Left ventricle myocardium inferior (tissue), 1 donor: ENCODE measurements at places on chromosomes 1 and 21.
A peak's percentile ranks its signal among the peaks of the same experiment; 100 is the strongest.

- DNase-seq, result no peak
These were observed 16.0 kb upstream of the SLC2A5 start for GRCh38 chr1:9085306-9085940.

DNA sequence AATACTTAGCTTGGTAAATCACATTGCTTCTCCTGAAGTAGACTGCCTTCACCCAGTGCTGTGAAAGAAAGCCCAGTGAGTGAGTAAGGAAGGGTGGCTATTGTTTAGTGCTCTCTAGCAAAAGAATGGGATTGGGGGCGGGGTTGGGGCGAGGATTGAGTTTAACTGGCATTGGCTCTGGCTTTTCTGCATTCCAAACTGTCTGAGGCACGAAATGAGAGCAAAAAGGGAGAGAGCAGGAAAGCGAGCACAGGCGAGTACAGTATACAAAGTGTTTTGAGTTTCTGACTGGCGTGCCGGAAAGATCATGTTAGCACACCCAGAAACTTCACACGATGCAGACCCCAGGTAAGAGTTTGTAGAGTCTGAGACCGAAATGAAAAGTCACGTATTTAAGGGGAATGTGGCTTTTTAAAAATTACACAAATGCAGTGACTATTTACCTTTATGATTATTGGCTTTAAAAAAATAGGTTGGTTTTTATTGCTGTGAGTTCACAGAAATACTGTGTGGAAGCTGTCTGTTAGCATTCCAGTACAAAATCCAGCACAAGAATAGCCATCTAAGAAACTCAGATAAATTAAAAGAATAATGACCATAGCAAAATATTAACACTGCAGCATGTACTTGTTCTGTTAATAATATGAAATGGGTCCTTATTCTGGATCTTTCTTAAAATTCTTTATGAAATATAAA is 155.4 kb downstream of the CLEC20A start:
- peak; percentile 42 for DNase-seq

GRCh38 chr1:96233422-96233821 is 488.2 kb upstream of the PTBP2 start:
- no peak for DNase-seq

- DNase-seq, result no peak
These were observed 8.8 kb downstream of the SNRPE start for GRCh38 chr1:203870245-203870644.

GRCh38 chr1:2554621-2555387 is 1.4 kb upstream of the TNFRSF14 start:
- DNase-seq, result no peak

GRCh38 chr1:30417001-30417700 is 306.2 kb downstream of the MATN1 start:
- DNase-seq, result no peak

GRCh38 chr1:234586304-234586703 is 23.7 kb downstream of the IRF2BP2 start:
- no peak for DNase-seq

DNA sequence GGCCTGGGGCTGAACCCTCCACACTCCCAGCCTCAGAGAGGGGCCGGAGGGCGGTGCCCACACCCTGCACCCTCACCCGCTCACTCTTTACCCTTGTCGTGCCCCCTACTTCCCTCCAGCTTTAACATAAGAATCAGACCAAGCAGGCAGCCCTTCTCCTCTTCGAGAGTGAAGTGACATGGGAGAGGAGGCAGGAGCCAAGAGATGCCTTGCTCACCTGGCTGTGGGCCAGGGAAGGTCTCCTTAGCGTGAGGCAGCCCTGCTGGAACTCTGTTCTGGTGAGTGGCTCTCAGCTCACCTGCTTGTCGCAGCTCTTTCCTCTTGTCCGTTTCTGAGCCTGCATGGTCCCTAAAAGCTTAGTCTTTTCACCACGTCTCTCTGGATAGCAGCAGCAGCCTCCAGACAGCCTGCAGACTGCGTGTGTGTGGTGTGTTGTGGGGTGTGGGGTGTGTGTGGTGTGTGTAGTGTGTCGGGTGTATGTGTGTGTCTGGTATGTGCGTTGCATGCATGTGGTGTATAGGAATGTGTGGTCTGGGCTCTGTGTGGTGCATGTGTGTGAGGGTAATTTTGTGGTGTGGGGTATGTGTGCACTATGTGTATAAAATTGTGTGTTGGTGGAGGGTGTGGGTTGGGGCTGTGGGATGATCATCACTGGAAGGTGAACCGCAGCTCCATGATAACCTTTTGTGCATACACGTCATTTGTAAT is 86.7 kb downstream of the CCDC185 start:
- DNase-seq, result no peak

GRCh38 chr1:38778051-38778450 is 81.5 kb downstream of the RRAGC start:
- DNase-seq, result no peak

DNA sequence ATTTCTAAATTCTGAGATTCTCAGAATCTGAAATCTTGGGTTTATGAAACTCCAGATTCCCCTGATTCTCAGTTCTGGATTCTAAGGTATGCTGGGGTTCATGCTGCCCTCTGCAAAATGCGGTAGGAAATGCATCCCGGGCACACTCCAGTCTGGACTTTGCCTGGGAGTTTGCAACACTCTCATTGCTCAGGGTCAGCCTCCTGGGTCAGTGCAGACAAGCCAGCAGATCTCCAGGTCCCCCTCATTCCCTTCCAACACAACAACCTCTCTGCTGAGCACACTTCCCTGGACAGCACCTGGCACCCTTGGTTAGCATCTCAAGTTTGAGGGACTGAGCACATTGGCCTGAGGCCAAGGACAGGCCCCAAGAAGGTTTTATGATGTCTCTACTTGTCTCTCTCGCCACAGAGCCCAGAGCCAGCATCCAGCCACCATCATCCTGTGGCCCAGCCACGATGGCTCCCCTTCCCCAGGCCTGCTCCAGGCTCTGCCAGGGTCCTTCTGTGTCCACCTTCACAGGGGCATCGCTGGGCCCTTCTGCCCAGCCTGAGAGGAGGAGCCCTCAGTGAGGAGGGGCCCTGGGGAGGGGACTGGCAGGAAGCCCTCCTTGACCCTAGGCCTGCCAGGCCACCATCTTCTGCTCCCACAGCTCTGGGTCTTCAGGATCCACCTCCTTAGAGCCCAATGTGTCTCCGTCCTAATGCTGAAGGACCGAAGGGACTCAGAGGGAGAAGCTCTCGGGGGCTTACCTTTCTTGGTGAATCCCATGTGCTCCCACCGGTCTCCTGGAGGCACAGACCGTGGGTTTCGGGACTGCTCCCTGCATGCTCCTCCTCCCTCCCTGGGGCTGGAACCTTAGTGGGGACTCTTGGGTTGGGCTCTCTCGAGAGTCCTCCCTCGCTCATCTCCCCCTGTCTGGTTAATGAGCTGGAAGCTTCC is 550.7 kb downstream of the PTPRU start:
- DNase-seq, result no peak

DNA sequence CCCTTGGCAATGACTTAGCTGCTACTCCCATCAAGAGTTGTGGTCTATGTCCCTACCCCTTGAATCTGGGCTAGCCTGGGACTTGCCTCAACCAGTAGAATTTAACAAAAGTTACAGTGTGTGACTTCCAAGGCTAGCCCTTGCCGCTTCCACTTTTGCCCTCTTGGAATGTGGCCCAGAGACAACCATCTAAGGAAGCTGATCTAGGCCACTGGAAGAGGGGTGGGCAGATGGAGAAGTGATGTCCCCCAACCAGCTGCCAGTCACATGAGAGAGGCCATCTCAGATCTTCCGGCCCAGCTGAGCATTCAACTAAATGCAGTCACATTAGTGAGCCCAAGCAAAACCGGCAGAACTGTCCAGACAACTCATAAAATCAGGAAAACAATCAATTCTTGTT is 115.1 kb downstream of the TOMM20 start:
- DNase-seq, result no peak

GRCh38 chr21:46388896-46389295 is 64.9 kb downstream of the PCNT start:
- DNase-seq, result no peak

DNA sequence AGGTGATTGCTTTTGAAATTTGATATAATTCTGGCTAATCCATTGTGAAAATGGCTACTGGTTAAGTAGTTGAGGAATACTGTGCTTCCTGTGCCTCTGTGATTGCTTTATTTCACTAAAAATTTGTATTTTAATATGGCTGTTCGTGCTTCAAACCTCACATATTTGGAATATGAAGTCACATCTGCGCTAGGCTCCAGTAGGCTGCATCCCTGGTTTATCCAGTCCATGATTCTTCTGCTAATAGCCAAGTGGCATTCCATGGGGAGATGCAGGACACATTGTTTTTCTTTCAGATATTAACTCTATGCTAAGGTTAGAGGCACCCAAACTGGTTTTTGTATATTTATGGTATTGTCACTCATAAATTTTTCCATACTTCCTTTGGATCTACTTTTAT is 25.9 kb downstream of the DNM3 start:
- no peak for DNase-seq

DNA sequence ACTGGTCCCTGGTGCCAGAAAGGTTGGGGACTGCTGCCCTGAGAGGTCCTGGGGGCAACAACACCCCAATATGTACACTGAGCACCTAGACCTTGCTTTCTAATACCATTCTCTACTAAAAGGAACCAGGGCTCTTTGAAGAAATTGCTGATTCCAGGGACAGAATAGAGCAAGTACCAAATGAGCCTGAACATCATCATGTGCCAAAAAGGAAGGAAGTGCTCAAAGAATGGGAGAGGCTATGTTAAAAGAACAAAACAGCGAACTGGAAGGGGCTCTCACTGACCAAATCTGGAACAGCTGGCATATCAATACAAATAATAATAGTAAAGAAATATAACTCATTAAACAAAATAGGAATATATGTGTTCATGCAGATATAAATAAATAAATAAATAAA is 50.8 kb downstream of the PIK3R3 start:
- no peak for DNase-seq

- no peak for DNase-seq
These were observed 109.2 kb downstream of the HMCN1 start for GRCh38 chr1:185843297-185843869.

GRCh38 chr1:53560581-53561502 is 101.6 kb downstream of the DMRTB1 start:
- no peak for DNase-seq

GRCh38 chr1:247216261-247216660 is 39.6 kb upstream of the VN1R5 start:
- DNase-seq, result no peak

GRCh38 chr1:17724150-17724549 is 31.0 kb upstream of the ACTL8 start:
- no peak for DNase-seq

DNA sequence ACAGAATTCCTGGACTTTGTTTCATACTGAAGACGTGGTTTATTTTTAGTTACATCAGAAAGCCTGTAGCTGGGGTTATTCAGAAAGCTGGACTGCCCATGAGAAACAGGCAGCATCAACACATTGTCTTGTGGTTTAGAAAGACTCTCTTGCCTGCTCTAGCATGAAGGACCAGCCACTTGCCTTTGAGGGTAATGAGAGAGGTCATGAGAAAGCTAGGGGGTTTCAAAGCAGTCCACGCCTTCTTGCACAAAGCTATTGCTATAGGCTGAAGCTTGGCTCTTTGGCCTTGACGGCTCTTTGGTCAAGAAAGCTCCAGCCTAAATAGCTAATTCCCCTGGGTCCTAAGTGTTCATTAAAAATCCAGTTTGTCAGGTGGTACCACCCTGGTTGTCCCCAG is 208.1 kb downstream of the PRDM2 start:
- DNase-seq, result no peak

GRCh38 chr1:92447033-92447681 is 39.6 kb downstream of the GFI1 start:
- no peak for DNase-seq

DNA sequence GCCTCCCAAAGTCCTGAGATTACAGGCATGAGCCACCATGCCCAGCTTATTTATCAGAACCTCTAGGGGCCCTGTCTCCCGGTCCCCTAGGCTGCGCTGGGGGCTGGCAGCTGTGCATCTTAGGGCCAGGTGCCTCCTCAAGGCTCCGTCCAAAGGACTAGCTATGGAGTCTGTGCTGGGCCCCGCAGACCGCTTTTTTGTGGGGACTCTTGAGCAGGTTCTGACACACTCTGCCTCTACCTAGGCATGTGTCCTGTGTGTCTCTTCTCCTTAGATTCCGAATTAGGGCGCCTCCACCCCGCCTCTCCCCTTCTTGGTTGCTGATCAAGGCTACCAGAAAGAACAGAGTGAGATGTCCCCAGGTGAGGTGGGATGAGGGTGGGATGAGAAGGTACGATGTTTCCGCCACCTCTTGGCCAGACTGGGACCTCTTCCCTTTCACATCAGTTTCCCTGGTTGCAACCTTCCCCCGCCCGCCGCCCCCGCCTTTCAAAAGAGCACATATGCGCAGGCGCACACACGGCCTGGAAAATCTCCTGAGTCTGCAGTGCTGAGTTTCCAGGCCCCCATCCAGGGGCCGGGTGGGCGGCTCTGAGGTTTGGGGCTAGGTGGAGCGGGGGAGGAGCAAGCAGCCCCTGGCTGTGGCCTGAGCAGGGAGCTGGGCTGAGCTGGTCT is 5.0 kb upstream of the PTPN7 start:
- DNase-seq, result no peak
